Stimulated activated CD4-positive, alpha-beta T cell treated with anti-CD3 and anti-CD28 coated beads, TNF-alpha, amount 100 ng/mL, for 4 hours (primary cell): ENCODE measurements at places on chromosomes 7 and 10.
A peak's percentile ranks its signal among the peaks of the same experiment; 100 is the strongest.

DNA sequence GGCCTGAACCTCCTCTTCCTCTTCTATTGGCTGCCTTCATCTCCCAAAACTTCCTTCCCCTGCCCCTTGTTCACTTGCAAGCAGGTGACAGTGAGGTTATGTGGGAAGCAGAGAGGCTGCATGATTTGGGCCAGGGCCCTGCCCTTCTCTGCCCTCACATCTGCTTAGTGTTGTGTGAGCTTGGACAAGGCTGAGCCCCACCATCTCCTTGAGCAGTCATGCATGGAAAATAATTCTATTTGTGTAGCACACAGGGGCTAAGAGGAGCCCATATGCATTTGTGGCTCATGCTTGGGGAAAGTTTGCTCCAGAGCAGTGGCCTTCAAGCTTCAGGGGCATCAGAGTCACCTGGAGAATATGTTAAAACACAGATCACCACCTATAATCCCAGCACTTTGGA, 26.8 kb upstream of the AQP1 start:
- DNase-seq = no peak

GRCh38 chr10:48691812-48692528, 7.3 kb downstream of the WDFY4 start:
- no peak for DNase-seq

- no peak for DNase-seq
Measured at GRCh38 chr10:26215396-26215934, 1.1 kb upstream of the GAD2 start.

- no peak for DNase-seq
Measured at GRCh38 chr7:10584886-10585285, 388.8 kb upstream of the PHF14 start.

GRCh38 chr7:55366461-55367070, 1.4 kb downstream of the LANCL2 start:
- DNase-seq = no peak

DNA sequence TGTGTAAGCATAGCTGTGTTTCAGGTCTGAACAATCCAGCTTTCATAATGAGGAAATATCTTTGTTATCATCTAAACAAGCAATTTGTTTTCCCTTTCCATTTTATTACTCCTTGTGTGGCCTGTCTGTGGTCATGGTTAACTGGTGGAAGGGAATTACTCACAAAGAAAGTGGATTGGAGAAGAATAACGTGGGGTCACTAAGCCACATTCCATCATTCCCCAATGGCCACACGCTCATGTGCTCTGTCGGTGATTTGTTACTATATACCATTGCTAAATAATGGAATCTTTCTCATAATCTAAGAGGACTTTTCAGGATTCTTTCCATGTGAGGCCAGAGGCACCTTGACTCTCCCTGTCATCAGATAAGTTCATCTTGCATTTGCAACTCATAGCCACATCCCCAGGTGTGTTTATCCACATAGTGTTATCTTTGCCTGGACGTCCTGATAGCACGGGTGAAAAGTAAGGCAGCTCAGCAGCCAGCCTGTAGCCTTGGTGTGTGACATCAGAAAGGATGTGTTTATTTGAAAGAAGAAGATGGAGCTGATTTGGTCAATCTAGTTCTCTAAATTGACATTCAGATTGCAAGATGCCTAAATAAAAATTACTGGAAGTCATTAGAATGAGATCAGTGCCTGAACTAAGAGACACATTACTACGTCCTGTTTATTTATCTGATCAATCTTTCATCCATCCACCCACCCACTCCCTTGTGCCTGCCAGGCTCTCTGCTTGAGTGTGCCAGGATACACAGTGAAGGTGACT, 128.9 kb downstream of the CELF2 start:
- no peak for DNase-seq

- DNase-seq = no peak
Measured at GRCh38 chr7:104653825-104654401, 325.5 kb downstream of the LHFPL3 start.

DNA sequence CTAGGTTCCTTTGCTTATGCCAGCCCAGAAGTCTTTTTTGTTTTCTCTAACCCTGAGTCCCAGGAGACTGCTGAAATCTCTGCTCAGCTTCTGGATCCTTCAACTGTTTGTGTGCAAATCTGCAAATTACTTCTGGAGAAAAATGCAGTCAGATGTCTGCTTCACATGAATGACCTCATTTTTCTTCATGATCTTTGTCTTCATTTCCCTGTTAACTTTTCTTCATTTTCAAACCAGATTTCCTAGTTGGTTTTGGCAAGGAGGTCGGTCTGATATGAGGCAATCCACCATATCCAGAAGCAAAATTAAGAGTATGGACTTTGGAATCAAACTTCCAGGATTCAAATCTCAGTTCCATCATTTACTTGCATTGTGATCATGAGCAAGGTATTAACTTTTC, 66.8 kb downstream of the ZNF503 start:
- no peak for DNase-seq

- DNase-seq = no peak
Measured at GRCh38 chr10:124033887-124034218, 59.5 kb downstream of the CHST15 start.

- DNase-seq = no peak
Measured at GRCh38 chr10:7146189-7146588, 264.6 kb downstream of the SFMBT2 start.

DNA sequence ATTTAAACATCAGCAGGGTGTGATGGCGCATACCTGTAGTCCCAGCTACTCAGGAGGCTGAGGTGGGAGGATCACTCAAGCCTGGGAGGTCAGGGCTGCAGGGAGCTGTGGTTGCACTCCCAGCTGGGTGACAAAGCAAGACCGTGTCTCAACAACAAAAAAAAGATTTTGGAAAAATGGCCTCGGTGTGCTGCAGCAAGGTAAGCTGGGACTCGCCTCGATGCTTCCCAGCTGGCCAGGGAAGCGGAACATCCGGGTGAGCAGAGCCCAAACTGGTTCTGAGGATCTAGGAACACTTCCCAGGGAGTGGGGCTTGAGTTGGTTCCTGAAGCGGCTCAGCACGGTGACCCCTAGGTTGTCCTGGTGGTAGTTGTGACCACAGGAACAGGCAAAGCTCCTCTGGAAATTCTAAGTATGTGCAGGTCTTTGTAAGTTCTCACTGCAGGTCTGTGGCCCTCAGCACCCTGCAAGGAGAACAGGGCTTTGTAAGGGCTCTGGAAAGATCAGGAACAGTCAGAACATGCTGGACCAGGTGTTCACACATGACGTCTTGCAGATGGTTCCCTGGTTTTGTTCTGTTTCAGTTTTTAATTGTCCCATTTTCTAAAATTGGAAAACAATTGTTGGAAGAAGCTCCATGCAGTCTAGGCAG, 38.6 kb upstream of the ZMIZ2 start:
- DNase-seq = no peak

GRCh38 chr7:19275000-19275399, 129.8 kb upstream of the FERD3L start:
- no peak for DNase-seq

DNA sequence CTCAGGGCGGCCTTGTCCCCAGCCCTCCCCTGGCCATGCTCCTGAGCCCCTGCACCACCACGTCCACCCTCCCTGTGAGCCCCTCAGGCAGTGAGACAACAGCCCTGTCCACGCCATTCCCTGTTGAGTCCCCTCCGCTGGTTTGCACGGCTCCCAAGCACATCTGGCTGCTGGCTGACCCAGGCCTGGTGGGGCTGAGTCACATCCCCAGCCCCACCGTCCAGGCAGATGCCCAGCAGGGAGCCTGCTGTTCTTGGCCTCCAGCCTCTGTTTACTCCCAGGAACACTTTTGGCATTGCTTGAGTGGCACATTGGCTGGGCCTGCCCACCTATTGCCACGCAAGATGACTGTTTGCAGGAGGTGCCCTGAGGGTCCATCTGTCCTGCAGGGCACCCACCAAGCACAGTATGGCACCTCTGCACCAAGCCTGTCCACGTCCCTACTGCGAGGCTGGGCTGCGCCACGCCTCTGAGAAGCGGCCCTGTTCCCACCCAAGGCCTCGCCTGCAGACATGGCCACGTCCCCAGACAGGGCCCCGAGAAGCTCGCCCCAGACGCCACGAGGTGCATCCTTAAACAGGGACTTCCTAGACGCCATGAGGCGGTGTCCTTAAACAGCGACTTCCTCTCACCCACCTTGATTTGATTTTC, 48.4 kb upstream of the INPP5A start:
- DNase-seq = no peak

- DNase-seq = no peak
Measured at GRCh38 chr7:47807756-47808155, 140.5 kb downstream of the PKD1L1 start.

DNA sequence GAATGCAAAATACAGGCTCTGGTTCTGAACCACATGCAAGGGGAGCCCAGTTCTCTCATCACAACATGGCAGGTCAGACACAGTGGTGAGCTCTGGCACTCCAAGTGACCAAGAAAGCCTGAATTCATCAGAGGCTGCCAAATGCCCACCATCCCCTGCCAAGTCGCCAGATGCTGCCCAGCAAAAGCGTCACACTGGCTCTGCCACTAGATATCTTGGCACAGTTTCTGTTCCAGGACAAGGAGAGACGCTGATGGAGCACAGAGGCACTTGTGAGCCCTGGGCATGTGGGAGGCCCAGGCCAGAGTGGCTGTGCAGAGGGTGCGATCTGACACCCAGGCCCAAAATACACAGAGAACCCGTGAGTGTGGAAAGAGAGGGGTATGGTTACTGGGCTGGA, 57.8 kb downstream of the GAD2 start:
- DNase-seq = no peak

GRCh38 chr10:71371750-71372166, 25.0 kb upstream of the CDH23 start:
- DNase-seq = no peak

DNA sequence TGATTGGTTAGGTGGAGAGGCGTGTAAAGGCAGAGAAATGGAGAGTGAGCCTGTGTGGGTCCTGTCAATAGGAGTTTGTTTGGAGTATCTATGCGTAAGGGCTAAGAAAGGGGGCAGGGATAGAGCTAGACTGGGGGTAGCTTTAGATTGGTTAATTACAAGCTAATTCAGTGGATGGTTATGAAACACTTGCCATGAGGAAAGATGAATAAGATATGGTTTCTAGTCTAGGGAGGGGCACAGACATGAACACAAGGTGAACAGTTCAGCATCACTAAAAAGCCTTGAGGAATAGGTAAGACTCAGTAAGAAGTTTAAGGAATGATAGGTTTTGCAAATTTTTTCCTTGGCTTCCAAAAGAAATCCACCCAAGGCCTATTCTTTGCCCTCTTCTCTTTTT, 50.6 kb downstream of the PLPP4 start:
- DNase-seq = no peak

DNA sequence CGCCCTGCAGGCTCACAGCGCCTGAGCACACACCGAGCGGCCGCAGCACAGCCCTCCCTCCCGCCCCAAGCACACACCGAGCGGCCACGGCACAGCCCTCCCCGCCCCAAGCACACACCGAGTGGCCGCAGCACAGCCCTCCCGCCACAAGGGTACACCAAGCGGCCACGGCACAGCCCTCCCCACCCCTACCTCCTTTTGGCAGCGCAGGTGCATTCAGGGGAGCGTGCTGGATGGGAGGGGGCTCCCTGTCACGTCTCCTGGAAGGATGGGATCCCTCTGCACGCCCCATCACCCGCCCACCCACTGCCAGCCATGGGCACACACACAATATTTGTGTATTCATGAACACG, 482.6 kb downstream of the DNAJB6 start:
- DNase-seq = no peak

- no peak for DNase-seq
Measured at GRCh38 chr10:112287844-112288243, 4.6 kb downstream of the TECTB start.

GRCh38 chr10:114937962-114938855, at the start of gene TRUB1:
TRUB1 (plus strand) TSS chr10:114938195; CDS start chr10:114938254, 59 bp downstream.
- peak; percentile 83 for DNase-seq

DNA sequence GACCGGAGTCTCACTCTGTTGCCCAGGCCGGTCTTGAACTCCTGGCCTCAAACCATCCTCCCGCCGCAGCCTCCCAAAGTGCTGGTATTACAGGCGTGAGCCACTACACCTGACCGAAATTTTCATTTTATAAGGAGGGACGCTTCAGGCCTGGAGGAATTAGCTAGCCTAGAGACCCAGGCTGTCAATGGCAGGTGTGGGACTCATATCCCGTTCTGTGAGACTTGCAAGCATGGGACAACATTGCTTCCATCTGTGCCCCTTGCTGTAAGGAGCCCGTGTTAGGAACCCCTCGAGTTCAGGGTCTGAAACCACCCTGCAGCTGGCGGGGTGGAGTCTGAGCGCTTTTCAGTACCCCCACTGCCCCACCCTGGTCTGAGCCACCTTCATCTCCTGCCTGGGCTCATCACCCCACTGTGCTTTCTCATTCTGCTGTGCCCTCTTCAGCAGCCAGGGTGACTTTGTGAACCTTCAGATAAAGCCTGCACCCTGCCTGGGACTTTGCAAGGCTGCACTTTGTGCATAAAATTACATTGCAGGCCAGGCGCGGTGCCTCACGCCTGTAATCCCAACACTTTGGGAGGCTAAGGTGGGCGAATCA, 1.3 kb upstream of the DAGLB start:
- no peak for DNase-seq

GRCh38 chr10:122853665-122854313, 8.1 kb upstream of the CUZD1 start:
- DNase-seq = no peak

DNA sequence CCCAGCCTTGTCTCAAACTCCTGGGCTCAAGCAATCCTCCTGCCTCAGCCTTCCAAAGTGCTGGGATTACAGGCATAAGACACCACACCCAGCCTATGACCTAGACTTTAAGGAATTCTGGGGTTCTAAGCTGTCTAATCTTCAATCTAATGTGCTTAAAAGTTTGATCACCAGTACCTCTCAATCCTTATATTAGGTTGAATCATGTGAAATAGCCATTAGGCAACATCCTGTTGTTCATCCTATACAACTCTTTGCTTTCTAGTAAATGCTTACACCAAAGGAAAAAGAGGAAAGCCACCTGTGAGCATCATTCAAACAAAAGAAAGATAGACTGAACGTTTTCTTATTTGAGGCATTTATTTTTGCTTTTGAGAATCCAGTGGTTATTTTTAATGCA, 56.0 kb downstream of the ATOH7 start:
- no peak for DNase-seq

- no peak for DNase-seq
Measured at GRCh38 chr10:1747590-1748157, 10.3 kb upstream of the ADARB2 start.

DNA sequence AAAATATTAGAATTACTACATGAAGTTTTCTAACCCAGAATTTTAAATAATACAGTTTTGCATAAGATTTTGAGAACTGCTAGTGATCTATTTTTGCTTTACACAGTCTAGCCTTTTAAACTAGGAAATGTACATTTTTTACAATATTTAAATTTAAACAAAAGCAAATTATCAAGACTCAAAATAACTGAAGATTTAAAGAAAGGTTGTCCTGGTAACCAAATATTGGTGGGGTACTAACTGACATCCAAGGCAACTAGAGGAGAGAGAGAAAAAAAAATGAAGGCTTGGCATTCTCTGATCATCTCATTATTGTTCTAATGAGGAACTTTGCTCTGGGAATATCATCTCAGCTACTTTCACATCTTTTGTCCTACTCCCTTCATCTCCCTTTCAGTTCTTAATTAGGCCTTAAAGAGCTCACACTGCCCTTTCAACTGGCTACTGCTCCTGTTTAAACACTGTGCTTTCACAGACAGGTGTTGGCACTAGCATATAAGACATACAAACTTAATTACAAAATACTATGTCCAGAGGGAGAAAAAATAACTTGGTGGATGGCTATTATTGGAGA, 33.7 kb downstream of the RAB11FIP2 start:
- no peak for DNase-seq
